ENCODE measurements at places on chromosomes 12 and 14.

- no peak for DNase-seq
These were observed 117.5 kb downstream of the VRK1 start for GRCh38 chr14:96914571-96915128.

GRCh38 chr12:39389399-39390150 is 53.3 kb downstream of the KIF21A start:
- no peak for DNase-seq

DNA sequence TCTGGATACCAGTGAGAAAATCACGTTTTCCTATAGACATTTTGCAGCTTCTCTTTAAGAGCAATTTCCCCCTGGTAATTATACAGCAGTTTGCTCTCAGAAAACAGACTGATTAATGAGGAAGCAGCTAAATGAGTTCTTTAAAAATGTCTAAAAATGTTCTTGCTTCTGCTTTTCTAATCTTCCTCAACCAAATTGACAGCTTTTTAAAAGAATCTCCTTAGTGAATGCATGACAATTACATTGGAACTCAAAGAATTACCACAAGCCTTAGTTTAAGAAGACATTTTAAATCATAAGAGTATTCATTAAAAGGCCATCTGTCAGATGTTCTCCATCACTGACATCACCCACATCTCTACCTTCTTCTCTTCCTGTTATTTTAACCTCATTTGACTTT is 135.8 kb upstream of the PLXNC1 start:
- no peak for DNase-seq

GRCh38 chr12:94831081-94831751 is 172.3 kb downstream of the NDUFA12 start:
- no peak for DNase-seq

DNA sequence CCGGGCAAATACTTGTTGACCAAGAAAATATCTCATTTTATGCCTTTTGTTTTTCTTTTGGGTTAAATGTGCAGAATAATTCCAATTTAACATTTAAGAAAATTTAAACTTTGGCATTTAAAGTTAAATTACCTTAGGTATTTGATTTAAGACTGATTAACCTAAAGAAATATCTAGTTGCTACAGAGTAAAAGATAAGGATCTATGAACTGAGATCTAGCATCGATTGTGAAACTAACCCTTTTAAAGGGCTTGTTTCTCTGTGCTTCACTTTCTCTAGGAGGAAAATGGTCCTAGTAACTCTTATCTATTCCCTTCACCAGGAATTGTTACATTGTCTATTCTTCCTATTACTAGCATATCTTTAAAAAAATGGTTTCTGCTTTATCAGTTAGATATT is 2.6 kb upstream of the TTC8 start:
- DNase-seq = no peak

DNA sequence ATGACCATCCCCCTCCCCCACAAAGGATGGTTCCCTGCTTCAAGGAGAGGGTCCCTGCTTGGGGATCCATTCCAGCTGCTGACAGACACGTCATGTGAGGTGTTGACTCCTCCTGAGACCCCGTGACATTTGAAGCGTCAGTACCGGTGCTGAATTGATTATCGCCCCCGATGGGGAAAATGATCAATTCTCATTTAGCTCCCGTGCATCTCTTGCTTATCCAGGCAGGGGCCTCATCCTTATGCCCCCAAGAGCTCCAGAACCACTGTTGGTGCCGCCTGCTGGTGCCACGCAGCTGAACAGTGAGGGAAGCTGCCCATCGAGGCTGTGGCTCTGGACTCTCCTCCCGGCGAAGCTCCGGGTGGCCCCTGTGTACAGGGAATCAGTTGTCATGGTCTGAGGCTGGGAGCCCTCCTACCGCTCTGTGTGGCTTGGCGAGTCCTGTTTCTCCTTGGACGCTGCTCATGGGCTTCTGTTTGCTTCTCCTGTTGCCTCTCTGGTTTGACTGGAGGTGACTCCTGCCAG is 4.6 kb downstream of the KIF26A start:
- no peak for DNase-seq

DNA sequence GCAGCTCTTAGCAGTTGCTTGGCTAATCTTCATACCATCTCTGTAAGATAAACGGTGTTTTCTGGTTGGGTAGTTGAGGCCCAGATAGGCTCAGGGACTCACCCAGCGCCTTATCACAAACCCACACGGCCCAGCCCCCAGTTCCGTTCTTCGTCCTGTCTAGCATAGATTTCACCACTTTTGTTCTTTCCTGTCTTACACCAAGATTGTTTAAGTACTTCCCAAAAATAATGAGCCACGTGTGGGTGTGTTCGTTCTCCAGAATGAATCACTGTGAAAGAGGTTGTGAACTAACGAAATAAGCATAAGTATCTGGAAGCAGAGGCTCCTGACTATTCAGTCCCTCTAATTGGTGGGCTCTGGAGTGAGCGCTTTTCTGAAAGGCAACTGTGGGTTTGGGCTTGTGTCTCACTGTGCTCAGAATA is 21.4 kb downstream of the ACVR1B start:
- peak; percentile 25 for DNase-seq
